Stimulated activated CD4-positive, alpha-beta T cell treated with anti-CD3 and anti-CD28 coated beads, Interleukin-15, amount 100 ng/mL, for 48 hours (primary cell): ENCODE measurements at places on chromosomes 2 and 18.

- DNase-seq, result no peak
Measured at GRCh38 chr18:7524786-7525185, 42.3 kb upstream of the PTPRM start.

- DNase-seq, result no peak
Measured at GRCh38 chr2:104658144-104658835, 195.6 kb upstream of the POU3F3 start.

GRCh38 chr2:132420816-132421805 is 4.5 kb downstream of the GPR39 start:
- DNase-seq, result no peak

DNA sequence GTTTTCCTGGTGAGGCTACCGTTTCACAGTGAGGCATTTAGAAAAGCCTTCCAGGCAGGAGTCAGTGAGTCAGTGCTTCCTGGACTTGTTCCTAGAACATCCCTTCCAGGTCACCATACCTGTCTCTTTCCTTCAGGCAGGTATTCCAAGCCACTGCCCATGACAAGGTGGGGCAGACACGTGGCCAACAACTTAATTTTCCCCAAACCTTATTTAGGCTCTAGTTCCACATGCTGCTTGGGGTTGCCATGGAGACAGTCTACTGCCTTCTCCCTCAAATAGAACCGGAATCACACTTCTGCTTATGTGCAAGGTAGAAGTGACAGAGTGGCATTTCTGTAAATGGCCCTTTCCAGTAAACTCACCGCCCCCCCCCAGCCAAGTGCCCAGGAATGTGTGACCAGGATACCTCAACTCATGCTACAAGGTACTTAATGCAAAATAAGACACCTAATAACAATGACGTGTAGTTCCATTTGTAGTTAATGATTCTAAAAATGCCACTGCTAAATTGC is 258.3 kb downstream of the PRKCE start:
- DNase-seq, result no peak

DNA sequence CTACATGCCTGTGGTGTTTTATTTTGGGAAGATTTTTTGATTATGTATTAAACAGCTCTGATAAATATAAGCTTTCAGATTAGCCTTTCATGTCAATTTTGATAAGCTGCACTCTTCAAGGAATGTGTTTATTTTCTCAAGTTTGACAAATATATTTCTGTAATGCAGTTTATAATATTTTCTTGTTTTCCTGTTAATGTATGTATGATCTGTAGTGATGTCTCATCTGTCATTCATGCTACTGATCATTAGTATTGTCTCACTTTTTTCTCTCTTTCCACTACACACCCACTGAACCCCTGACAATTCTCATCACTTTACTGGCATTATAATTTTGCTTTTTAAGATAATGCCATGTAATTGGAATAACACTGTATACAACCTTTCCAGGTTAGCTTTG is 100.9 kb downstream of the TMEM18 start:
- no peak for DNase-seq

GRCh38 chr2:220000080-220000479 is 372.6 kb downstream of the SLC4A3 start:
- no peak for DNase-seq

- no peak for DNase-seq
Measured at GRCh38 chr2:34105006-34105767, 506.1 kb upstream of the FAM98A start.

- no peak for DNase-seq
Measured at GRCh38 chr2:48107326-48107925, 201.1 kb upstream of the FBXO11 start.

GRCh38 chr2:233455491-233455890 is 101.2 kb downstream of the DGKD start:
- DNase-seq, result no peak

GRCh38 chr2:84999553-84999955 is 28.6 kb downstream of the KCMF1 start:
- no peak for DNase-seq

DNA sequence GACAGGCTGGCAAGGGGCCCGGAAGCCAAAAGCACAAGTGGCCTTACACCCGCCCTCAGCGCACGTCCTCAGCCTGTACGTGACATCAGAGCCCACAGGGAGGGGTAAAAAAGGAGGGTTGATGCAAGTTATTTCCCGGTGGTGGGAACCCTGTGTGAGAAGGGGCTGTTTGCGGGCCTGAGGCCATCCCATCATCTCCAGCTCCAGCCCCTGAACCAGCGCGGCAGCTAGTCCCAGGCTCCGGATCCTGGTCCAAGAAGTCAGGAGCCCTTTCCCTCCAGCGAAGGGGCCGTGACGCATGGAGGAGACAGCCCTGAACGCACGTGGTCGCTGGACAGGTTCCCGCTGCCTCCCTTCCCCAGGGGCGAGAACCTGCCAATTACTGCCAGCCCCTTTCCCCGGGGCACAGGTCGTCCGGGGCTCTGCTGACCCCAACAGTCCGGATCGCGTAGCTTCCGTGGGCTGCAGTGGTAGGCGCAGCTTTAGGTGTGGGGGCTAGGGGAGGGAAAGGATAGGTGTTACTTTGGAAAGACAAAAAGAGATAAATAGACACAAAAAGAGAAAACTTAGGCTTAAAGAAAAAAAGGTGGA is 1.3 kb upstream of the LRP2 start:
- DNase-seq, result peak; percentile 23

DNA sequence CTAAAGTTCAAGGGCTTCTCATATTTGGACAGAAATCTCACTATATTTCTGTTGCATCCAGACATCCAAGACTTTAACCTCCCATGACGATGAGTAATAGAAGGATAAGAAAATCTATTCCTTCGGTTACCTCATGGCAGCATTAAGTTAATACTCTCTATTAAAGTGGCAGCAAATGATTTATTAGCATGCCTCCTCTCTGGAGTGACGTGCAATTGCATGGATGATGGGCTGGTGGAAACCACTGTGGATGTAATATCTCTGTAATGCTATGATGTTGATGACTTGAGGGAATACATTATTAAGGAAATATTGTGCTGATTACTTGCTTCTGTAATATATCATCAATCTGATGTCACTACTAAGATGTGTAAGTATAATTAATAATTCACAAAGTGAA is 336.8 kb downstream of the DSEL start:
- no peak for DNase-seq

- DNase-seq, result no peak
Measured at GRCh38 chr2:171524018-171524401, 1.7 kb downstream of the CYBRD1 start.

- DNase-seq, result no peak
Measured at GRCh38 chr2:239803102-239803765, 221.9 kb downstream of the NDUFA10 start.

GRCh38 chr2:30266705-30267104 is 35.4 kb downstream of the LBH start:
- DNase-seq, result no peak

GRCh38 chr2:116094196-116094595 is 1651.8 kb downstream of the DPP10 start:
- no peak for DNase-seq

GRCh38 chr18:31783059-31783458 is 22.4 kb upstream of the SLC25A52 start:
- no peak for DNase-seq

DNA sequence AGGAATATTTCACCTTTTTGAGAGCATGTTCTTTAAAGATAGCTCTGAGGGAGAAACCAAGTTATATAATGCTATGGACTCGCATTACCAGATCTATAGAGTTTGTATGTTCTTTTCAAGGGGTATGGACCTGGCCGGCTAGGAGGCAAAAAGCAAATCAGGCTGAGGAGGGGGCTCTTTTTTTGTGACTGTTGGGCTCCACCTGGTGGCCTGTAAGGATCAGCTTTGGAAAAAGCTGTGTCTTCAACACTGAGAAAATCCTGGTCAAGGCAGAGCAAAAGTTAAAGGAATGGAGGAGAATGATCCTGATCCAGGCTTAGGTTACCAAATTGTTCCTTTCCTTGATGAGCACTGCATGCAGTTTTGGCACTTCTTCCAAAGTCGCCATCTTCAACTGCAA is 180.5 kb downstream of the DIS3L2 start:
- peak; percentile 17 for DNase-seq

- DNase-seq, result no peak
Measured at GRCh38 chr2:149463328-149464002, 124.1 kb downstream of the MMADHC start.

GRCh38 chr18:24176727-24177416 is 38.0 kb downstream of the CABYR start:
- DNase-seq, result peak; percentile 15

- no peak for DNase-seq
Measured at GRCh38 chr2:1224901-1225300, 188.4 kb upstream of the TPO start.

DNA sequence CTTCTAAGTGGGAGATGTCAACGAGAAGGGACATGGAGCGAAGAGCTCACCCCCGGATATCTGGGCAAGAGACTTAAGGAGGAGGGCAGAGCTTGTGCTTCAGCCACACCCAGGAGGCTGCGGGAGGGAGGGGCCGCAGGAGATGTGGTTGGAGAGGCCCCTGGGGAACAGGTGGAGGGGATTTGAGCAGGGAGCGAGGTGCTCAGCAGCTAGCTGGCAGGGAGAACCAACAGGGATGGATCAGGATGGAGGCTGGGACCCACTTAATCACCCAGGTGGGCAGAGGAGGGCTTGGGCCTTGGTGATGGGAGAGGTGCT is 78.3 kb downstream of the MBP start:
- no peak for DNase-seq

DNA sequence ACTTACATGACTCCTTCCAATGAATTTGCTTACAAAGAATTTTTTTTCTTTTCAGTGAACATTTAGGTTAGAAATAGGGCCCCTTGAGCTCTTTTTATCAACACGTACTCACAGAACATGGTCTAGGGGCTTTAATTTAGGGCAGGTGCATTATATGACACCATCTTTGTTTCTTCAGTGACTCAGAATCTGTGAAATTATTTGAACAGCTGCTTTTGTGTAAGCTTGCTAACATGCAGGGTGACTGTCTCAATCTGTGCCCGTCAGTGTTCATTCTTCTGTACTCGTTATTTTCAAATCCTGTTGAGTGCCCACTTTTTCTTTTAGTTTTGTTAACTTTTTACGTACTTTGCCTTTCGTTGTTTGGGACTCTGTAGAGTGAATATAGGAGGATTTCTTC is 52.8 kb upstream of the CABYR start:
- no peak for DNase-seq

DNA sequence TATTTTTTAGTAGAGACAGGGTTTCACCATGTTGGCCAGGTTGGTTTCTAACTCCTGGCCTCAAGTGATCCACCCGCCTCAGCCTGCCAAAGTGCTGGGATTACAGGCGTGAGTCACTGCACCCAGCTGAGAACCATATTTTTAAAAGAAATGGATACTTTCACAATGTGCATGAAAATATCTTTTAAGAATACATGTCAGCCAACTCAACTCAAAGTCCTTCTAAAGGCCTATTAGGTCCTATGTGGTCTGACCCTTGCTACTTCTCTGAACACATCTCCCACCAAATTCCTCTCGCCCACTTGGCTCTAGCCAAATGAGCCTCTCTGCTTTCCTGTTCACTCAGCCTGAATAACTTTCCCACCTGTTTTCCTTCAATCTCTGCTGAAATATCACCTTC is 119.6 kb downstream of the MTX2 start:
- DNase-seq, result no peak

- no peak for DNase-seq
Measured at GRCh38 chr18:32333781-32334180, 136.9 kb downstream of the GAREM1 start.

- DNase-seq, result no peak
Measured at GRCh38 chr18:56861244-56861643, 210.1 kb downstream of the WDR7 start.

GRCh38 chr2:110771547-110772382 is 39.4 kb downstream of the ACOXL start:
- DNase-seq, result no peak

GRCh38 chr18:57441071-57441794 is 6.1 kb downstream of the ONECUT2 start:
- DNase-seq, result no peak

DNA sequence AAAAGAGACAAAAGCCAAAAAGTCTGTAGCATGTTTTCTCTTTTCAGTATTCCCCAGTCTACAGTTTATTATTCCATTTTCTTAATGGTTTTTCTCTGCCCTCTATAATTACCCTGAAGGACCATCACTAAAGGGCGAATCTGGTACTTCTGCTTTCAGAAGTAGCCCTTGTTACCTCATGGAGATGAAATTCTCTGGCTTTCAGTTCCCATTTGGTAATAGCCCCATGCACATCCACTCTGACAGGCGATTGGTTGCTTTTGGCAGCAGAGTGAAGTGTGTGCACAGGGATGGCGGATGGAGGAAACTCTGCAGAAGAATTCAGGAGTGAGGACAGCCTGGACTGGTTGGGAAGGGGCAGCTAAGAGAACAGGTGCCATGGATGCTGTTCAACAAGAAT is 66.3 kb upstream of the NABP1 start:
- DNase-seq, result no peak

DNA sequence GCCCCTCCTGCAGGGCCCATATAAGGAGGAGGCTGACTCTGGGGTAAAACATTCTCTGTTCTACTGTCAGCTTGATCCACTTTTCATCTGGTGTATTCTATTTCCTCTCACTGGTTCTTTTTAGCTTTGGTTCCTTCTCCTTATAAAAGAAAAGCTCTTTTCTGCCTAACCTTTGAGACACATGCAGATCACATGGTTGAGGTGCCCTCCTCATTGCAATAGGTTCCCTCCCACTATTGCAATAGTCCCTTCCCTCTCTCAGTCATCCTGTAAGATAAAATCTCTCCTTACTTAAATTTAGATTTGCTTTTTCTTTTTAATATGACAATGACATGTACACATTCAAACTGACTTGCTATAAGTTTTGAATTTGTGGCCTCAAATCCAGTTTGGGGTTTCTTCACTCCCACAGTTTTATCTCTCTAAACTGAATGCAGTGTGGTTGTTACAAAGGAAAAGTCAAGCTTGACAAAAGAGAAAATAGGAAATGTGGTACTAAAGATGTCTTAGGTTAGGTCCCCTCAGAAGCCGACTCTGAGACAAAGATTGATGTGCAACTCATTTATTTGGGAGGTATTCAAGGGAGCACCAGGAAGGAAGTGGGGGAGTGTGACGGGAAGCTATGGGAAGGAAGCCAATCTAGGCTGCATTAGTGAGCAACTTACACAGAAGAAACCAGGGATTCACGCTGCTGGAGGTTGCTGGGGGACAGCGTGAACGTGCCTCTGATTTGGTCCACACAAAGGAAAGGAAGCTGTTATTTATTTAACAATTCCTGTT is 127.6 kb upstream of the LINC00305 start:
- DNase-seq, result no peak

DNA sequence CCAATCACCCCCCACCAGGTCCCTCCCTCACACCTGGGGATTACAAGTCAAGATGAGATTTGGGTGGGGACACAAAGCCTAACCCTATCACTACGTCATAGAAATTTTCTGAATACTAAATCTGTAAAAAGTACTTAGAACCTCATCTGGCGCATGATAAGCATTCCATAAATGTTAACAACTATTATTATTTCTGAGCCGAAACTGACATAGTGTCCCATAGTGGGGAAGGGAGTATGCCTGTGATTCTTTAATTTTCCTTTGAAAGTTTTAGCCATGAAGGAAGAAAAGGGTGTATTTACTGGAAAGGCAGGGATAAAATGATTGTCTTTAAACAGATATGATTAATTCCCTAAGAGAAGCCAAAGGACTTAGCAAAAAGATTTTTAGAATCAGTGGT is 71.4 kb downstream of the FHOD3 start:
- no peak for DNase-seq
